ENCODE measurements at places on chromosomes 12 and 14. TPM values are rescaled to one million over a fixed set of nuclear protein-coding genes. Genes with fewer than 3 reads are reported as not detected.

DNA sequence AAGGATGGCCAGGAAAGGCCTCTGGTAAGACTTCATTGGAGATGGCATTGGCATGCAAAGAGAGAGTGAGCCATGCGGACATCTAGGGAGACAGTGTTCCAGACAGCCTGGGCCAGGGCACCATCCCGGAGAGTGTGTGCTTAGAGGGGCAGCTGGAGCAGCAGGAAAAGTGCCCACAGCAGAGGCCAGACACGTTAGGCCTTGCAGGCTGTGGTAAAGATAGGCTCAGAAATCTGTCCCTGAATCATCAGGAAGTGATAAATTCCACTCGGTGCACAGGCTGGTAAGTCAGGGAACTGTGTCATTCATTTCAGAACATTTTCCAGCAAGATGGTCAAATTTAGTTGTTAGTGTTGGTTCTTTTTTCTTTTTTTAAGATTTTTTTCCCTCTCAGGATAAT is 8.8 kb downstream of the GALNT16 start:
- DNase-seq, result no peak

DNA sequence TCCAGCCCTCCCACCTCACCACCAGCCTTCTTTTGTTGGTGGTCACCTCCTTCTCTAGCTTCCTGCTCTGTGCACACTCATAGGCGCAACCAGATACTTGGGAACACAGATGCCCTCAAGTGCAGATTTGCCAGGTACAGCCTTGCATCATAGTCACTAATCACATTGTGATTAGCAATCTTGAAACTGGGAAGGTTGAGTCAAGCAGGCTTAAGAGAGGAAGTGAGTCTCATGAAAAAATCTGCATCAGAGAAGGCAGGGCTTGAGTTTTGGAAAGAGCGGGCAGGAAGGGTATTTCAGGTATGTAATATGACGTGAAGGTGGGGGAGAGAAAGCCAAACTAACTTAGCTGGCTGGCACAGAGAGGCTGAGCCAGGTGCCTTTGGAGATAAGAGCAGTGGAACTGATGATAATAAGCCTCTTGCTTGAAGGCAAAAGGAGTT is 2.7 kb upstream of the RABGGTA start:
- DNase-seq, result peak; percentile 43

GRCh38 chr12:33706927-33707326 is 267.3 kb upstream of the SYT10 start:
- DNase-seq, result no peak

DNA sequence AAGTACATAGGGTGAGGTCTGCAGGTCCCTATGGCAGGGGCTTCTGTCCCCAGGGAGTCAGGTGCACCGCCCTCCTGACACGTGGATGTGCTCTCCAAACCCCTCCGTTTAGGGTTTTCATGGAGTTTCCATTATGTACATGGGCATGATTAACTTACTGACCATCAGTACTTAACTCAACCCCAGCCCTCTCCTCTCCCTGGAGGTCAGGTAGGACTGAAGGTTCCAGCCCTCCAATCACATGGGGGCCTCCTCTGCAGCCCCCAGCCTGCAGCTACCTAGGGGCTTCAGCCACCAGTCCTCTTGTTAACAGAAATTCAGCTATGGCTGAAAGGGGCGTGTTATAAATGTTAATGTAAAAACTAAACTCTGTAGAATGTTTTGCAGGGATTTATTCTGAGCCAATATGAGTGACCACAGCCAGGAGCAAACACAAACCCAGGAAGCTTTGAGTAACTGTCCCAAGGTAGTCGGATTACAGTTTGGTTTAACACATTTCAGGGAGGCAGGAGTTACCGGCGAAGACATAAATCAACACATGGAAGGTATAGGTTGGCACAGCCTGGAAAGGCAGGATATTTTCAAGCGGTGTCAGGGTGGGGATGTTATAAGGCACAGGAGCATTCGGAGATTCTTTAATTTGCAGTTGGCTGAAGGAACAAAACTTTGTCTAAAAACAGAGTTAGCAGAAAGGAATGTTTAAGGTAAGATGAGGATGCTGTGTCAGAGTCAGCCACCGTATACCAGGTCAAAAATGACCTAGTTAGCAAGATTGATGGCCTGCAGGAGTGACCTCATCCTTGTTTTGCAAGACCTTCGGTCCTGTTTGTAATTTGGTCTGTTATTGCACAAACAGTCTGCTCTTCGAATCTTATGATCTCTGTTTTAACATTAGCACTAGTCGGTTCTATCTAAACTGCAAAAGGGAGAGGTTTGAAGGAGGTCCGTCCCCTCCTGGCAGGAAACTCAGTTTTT is 75.2 kb downstream of the TNFAIP2 start:
- peak; percentile 61 for DNase-seq

The ARHGAP9 gene
- 3.6 TPM for total RNA-seq

The PAPLN gene
- total RNA-seq, result 0.58 TPM

The KCNC2 gene
- total RNA-seq, result 0.22 TPM

Data from muscle of leg (tissue), 16 donors.